ENCODE measurements at places on chromosomes 3 and 15.

DNA sequence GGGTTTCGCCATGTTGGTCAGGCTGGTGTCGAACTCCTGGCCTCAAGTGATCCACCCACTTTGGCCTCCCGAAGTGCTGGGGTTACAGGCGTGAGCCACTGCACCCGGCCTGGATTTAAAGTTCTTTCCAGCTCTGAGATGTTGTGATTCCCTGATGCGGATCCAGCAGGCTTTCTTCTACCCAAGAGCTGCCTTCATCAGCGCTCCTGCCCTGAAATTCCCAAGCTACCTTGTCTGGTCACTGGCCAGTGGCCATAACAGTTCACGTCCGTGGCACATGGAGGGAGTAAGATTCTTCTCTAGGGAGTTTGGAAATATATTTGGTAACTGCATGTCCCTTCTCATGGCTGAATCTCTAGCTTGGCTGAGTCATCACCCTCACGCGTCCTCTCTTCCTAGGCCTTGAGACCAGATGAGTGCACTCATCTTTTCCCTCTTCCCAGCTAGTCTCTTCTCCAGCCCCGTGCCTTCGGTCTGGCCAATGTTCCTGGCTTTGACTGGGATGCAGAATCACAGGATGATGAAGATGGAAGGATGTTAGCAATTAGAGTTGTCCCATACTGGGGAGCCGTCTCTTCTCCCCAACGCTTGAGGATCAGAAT lies 29.8 kb upstream of the APOD start:
- DNase-seq = no peak

GRCh38 chr15:76802411-76802810 lies 102.7 kb downstream of the SCAPER start:
- no peak for DNase-seq

- DNase-seq = no peak
Measured at GRCh38 chr3:150271591-150271960, 136.5 kb upstream of the TSC22D2 start.

GRCh38 chr3:51110586-51110985 lies 274.5 kb upstream of the MANF start:
- no peak for DNase-seq
